ENCODE measurements at places on chromosomes 12 and 14.

DNA sequence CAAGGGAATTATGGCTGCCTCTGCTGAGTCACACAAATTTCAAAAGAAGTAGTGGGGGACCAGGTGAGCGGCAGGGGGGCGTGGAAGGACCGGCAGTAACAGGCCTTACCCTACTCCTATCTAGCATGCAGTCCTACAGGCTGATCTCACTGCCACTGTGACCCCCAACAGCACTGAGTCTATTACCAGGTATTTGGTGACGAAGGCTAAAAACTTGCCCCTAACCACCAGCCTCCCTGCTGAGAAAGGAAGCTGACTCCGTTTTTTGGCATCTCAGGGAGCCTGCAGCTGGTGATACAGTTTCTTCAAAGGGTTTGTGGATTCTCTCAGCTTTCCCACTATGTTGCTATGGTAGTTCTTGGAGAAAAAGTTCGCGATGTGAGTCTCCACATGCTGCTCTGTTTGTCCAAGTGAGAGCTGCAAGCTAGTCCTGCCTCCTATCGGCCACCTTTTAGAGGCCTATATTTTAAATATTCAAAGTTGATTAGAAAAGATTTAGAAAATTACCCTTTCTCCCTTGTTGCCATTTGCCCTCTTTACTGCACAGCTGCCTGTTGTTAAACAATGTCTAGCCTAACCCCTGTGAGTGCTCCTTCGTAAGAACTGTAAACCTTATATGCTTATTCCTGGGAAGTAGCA, 57.1 kb upstream of the SLCO1B1 start:
- no peaks in the 10 kb centered on the region for H3K27me3 ChIP-seq
- no peaks in the 10 kb centered on the region for H3K36me3 ChIP-seq
- no peak overlapping the region for H3K27ac ChIP-seq

- H3K4me1 ChIP-seq: peaks cover 36% of the 10 kb centered on the region
- no peak for DNase-seq
Measured at GRCh38 chr12:31308116-31308515, 17.8 kb downstream of the SINHCAF start.

- H3K27me3 ChIP-seq: peaks cover 70% of the 10 kb centered on the region
- no peak for DNase-seq
- H3K4me3 ChIP-seq: no peak overlapping the region
- no peaks in the 10 kb centered on the region for H3K36me3 ChIP-seq
- no peak overlapping the region for H3K27ac ChIP-seq
Measured at GRCh38 chr14:99819514-99819913, 26.3 kb downstream of the EML1 start.

DNA sequence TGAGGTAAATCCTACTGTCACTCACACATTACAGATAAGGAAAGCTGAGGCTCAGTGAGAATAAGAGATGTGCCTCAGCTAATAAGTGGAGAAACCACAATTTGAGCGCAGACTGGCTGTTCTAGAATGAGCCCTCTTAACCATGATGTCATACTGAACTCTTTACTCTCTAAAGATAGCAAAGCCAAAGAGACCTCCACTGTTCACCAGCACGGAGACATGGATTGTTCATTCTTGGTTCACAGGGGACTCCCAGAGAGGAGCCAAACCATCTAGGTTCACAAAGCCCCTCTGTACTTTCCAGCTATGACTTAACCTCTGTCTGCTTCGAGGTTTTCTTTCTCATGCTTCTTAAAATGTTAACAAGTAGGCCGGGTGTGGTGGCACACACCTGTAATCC, 32.7 kb upstream of the YARS2 start:
- H3K27me3 ChIP-seq: peaks cover 41% of the 10 kb centered on the region
- no peak overlapping the region for H3K4me3 ChIP-seq
- H3K4me1 ChIP-seq: no peaks in the 10 kb centered on the region
- no peak for DNase-seq

DNA sequence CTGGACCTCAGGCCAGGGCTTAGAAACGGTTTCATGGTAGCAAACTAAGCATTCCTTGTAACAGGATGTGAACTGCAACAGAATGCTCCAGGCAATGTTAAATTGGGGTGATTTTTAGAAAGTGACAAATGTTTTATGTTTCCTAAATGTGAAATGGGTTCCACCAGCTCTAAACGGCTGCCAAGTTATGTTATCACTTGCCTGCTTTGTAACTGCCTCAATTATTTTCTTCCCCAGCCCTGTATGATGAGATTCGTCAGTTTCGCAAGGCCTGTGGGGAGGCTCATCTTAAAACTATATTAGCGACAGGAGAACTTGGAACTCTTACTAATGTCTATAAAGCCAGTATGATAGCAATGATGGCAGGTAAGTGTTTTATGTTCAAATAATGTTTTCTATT, 70.9 kb downstream of the DERA start:
- no peak for DNase-seq
- no peak overlapping the region for H3K4me3 ChIP-seq
- H3K4me1 ChIP-seq: no peaks in the 10 kb centered on the region
- H3K27ac ChIP-seq: no peak overlapping the region
- no peaks in the 10 kb centered on the region for H3K27me3 ChIP-seq

DNA sequence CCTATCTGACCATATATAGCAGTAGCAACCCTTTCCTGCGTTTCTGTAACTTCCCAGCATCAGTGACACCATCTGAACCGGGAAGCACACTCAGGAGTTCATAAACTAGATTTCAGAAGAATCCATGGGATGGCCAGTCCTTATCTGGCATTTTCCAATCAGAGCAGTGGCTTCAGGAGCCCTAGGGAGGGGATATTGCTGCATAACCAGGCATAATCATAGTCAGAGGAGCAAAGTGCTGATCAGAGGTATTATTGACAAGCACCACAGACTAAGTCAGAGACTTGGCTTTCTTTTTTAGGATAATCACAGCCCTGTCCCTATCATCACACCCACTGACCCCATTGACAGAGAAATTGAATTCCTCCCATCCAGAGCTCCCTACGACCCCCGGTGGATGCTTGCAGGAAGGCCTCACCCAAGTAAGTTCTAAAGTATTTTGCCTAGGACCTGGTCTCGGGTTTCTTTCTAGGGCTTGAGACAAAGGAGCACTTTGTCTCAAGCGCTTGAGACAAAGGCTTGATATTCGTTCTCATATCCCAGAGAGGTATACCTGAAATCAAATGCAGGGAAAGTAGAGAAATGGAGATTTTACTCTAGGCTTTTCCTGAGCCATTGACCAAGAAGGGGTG, 55.1 kb downstream of the FOXN4 start:
- peaks cover 4% of the 10 kb centered on the region for H3K36me3 ChIP-seq
- no peak overlapping the region for H3K4me3 ChIP-seq
- H3K27me3 ChIP-seq: no peaks in the 10 kb centered on the region

DNA sequence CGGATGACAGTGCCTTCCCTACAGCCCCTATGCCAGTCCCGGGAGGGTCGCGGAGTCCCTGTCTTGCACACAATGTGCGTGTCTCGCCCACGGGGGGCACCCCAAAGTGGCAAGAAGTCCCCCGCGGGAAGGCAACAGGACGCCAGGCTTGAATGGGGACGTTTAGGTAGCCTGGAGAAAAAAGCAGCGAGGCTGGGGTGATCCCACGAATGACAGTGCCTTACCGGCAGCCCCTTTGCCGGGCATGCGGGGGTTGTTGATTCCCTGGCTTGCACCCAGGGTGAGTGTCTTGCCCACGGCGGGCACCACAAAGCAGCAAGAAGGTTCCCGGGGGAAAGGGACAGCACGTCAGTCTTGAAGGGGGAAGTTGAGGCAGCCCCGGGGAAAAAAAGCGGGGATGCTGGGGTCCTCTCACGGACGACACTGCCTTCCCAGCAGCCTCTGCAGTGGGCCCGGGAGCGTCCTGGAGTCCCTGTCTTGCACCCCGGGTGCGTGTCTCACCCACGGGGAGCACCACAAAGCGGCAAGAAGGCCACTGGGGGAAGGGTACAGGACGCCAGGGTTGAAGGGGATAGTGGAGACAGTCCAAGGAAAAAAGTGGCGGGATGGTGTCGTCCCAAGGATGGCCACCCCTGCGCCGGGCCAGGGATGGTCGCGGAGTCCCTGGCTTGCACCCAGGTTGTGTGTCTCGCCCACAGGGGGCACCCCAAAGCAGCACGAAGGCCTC, 156.8 kb upstream of the ALG10B start:
- H3K27me3 ChIP-seq: no peaks in the 10 kb centered on the region
- no peak overlapping the region for H3K4me3 ChIP-seq
- no peaks in the 10 kb centered on the region for H3K4me1 ChIP-seq
- no peaks in the 10 kb centered on the region for H3K36me3 ChIP-seq
- no peak overlapping the region for H3K27ac ChIP-seq
- no peak for DNase-seq

GRCh38 chr12:128920468-128920867, 67.2 kb downstream of the GLT1D1 start:
- H3K27ac ChIP-seq: no peak overlapping the region
- no peaks in the 10 kb centered on the region for H3K4me1 ChIP-seq
- DNase-seq: no peak
- peaks cover 24% of the 10 kb centered on the region for H3K27me3 ChIP-seq
- H3K4me3 ChIP-seq: no peak overlapping the region

GRCh38 chr14:77347751-77348150, 26.9 kb downstream of the GSTZ1 start:
- no peak overlapping the region for H3K27ac ChIP-seq
- H3K36me3 ChIP-seq: peaks cover 2% of the 10 kb centered on the region
- H3K27me3 ChIP-seq: no peaks in the 10 kb centered on the region
- H3K4me1 ChIP-seq: no peaks in the 10 kb centered on the region
- no peak for DNase-seq

DNA sequence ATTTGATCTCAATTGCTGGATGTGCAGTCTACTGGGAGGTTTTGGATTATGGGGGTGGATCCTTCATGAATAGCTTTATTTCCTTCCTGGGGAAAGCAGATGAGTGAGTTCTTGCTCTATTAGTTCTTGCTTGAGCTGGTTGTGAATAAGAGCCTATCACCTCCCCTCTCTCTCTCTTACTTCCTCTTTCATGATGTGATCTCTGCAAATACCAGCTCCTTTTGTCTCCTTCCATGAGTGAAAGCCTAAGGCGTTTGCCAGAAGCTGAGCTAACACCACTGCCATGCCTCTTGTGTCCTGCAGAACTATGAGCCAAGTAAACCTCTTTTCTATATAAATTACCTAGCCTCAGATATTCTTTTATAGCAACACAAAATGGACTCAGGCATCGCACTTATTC, 302.7 kb downstream of the CCER1 start:
- H3K27ac ChIP-seq: no peak overlapping the region
- no peaks in the 10 kb centered on the region for H3K27me3 ChIP-seq
- no peaks in the 10 kb centered on the region for H3K4me1 ChIP-seq
- no peak overlapping the region for H3K4me3 ChIP-seq
- DNase-seq: no peak
- H3K36me3 ChIP-seq: no peaks in the 10 kb centered on the region

GRCh38 chr12:111166779-111167540, 201.9 kb downstream of the PHETA1 start:
- peaks cover 68% of the 10 kb centered on the region for H3K27me3 ChIP-seq
- H3K27ac ChIP-seq: no peak overlapping the region
- no peaks in the 10 kb centered on the region for H3K36me3 ChIP-seq

- no peaks in the 10 kb centered on the region for H3K4me1 ChIP-seq
- no peaks in the 10 kb centered on the region for H3K36me3 ChIP-seq
- DNase-seq: no peak
- H3K27ac ChIP-seq: no peak overlapping the region
- H3K4me3 ChIP-seq: no peak overlapping the region
Measured at GRCh38 chr12:79524507-79525148, 166.1 kb downstream of the PAWR start.

DNA sequence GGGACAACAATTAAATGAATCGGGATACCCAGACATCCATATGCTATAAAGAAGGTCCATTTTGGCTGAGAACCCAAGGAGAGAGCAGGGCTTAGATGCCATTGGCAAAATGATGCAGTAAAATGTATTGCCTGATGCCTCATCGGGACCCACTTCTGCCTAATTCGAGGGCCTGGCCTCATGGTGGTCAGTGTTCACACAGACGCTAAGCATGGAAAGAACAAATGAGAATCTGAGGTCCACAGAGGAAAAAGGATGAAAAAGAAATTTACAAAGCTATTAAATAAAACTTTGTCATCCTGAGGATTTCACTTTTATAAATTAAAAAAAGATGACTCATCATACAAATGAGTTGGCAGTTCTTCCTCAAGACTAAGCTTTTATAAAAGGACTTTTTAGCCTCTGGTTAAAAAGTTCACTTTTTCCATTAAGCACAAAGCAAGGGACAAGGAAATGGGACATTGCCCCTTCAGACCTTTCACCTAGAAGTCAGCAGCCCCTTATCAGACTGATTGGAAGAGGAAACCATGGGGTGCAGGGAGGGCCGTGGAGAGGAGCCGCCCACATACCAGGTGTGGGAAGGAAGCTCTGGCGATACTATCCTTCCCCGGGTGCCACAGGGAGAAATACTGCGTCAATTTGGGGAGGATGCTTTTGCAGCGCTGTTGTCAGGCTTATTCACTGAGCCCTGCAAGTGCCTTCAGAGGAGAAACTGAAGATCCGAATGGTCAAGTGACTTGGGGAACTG, 176.0 kb downstream of the EGLN3 start:
- no peak overlapping the region for H3K4me3 ChIP-seq
- no peaks in the 10 kb centered on the region for H3K4me1 ChIP-seq
- peaks cover 4% of the 10 kb centered on the region for H3K36me3 ChIP-seq
- DNase-seq: no peak

DNA sequence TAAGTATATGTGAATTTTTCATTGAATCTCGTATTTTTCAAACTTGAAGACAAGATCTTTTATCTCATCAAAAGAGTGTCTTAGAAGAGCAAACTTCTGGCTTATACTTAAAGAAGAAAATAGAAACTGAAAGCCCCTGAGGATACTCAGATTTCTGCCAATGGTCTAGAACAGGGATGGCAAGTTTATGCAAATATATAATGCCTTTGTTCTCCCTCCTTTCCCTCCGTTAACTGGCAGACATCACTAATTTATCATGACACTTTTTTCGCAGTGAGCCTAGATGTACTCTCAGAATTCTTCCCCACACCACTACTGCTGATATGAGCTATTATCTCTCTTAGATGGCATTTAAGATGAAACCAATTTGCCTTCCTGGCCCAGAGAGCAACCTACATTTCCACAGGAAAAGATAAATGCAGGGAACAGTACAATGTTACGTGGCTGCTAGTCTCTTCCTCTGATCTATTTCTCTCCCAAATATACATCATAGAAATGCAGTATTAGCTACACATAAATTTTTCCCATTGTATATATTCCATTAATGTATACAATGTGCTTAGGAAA, 40.0 kb upstream of the DAAM1 start:
- no peak for DNase-seq
- no peaks in the 10 kb centered on the region for H3K4me1 ChIP-seq
- H3K27me3 ChIP-seq: no peaks in the 10 kb centered on the region
- H3K4me3 ChIP-seq: no peak overlapping the region

DNA sequence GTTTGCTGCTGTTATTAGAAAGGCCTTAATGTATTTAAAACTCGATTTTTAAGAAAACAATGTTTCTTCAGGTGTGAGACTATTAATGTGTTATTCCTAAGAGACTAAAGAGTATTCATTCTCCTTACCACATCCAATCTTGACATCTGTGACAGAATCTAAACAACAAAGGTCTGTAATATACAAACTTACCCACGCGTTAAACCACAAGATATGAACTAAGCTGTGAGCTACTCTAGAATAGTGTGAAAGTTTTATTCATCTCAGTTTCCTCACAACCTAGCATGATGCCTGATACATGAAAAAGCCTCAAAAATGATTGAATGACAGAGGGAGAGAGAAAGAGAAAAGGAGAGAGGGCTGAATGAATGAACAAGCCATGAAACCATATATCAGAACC, 117.3 kb upstream of the COCH start:
- H3K4me3 ChIP-seq: no peak overlapping the region
- DNase-seq: no peak
- H3K27me3 ChIP-seq: peaks cover 58% of the 10 kb centered on the region
- H3K27ac ChIP-seq: no peak overlapping the region

GRCh38 chr12:121858662-121859572, at the start of gene HPD:
Gene HPD, minus strand, starts transcription at chr12:121858859. Its CDS starts 36 bp downstream, at chr12:121858823.
- H3K4me1 ChIP-seq: peaks cover 2% of the 10 kb centered on the region
- DNase-seq: no peak
- no peak within 1 kb of the TSS for H3K27ac ChIP-seq
- peaks cover 4% of the 10 kb centered on the region for H3K36me3 ChIP-seq
- H3K4me3 ChIP-seq: no peak within 1 kb of the TSS
- peaks cover 10% of the 10 kb centered on the region for H3K27me3 ChIP-seq

Measured in effector memory CD8-positive, alpha-beta T cell (primary cell).